ENCODE measurements at places on chromosomes 7 and 10.
A peak's percentile ranks its signal among the peaks of the same experiment; 100 is the strongest.

DNA sequence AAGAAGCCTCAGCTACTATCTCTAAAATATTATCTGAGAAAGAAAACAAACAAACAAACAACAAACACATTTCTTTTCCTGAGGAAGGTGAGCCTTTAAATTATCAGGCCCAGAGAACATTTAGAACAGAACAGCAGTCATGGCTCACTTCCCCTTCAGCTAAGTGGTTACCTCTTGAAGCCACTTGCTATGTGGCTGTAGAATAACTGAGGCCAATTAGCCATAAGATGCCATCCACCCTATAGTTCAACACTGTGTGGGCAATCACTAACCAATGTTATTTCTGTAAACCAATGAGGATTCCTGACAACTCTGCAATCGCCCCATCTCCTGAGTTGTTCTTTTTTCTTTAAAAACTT is 3.7 kb upstream of the UPP1 start:
- no peak for DNase-seq

DNA sequence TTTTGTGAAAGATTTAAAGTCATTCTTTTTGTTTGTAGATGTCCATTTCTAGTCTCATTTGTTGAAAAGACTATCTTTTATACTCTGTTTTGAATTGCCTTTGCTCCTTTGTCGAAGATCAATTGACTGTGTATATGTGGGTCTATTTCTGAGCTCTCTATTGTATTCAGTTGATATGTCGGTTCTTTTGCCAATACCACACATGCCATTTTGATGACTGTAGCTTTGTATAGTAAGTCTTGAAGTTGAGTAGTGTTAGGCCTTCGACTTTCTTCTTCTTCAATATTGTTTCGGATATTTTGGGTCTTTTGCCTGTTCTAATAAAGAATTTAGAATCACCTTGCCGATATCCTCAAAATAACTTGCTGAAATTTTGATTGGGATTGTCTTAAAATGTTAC is 104.5 kb downstream of the CCSER2 start:
- DNase-seq, result peak; percentile 41

DNA sequence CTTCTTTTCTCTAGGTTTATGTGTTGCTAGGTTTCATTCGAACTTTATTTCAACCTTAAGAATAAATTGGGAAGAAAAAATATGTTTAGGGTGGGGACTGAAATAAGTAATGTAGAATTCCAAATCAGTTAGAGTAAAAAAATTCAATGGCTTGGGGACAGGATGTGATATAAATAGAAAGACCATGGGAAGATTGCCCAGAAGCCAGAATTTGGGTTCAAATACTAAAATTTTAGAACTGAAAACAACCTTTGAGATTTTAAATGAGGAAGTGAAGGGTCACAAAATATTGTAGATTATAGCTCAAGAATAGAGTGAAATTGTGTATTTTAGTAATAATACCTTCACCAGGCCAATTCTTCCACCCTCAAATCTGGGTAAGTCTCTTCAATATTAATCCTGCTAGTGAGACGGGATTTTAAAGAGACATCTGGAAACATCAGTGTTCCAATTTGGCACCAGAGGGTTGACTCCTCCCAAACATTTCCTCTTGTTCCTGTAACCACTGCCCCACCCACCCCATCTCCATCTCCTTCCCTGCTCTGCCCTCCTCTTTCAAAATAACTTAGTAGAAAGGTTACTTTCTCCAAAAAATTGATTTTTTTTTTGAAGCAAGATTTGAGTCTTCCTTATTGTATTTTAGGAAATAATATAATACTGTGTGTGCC is 51.3 kb upstream of the FAM3C start:
- DNase-seq, result peak; percentile 33

DNA sequence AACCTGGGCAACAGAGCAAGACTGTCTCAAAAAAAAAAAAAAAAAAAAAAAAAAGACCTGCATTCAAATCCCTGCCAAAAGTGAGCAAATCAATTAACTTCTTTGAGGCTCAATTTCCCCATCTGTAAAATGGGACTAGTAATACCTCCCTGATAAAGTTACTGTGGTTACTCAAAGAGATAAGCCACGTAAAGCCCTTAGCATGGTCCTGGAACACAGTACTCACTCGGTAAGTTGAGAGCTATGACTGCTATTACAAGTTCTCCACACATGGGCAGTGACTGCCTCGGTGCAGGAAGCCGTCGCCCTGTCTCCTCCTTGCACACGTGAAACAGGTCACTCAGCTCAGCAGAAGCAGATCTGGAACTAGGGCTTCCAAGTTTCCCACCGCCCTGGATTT is 37.9 kb downstream of the DDIT4 start:
- no peak for DNase-seq
